ENCODE measurements at places on chromosomes 5 and 9. TPM values are rescaled to one million over a fixed set of nuclear protein-coding genes. Genes with fewer than 3 reads are reported as not detected.
A peak's percentile ranks its signal among the peaks of the same experiment; 100 is the strongest.

Gene INSL6
- total RNA-seq, result not detected

- peak; percentile 26 for DNase-seq
Measured at GRCh38 chr9:37974506-37975173, 70.7 kb upstream of the SLC25A51 start.

- no peak for DNase-seq
Measured at GRCh38 chr5:163846512-163846911, 341.1 kb downstream of the MAT2B start.

DNA sequence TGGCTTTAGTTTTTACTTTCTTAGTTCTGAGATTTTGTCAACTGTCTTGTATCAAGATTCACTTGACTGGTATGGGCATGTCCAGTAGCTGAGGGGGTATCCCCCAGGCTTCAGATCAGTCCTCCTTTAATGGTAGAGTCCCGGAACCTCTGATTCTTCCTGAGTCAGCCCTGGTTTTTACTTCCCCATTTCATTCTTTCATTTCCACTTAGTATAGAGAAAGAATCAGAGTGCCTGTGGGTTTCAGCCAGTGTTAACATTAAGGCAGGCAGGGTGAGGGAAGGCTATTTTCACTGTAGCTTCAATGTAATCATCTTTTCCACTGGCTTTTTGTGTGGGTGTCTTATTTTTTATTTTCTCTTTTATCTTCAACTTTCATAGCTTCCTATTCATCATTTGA, 8.3 kb upstream of the COMMD10 start:
- DNase-seq, result no peak

GRCh38 chr9:115640887-115641286, 512.7 kb upstream of the PAPPA start:
- DNase-seq, result no peak

- no peak for DNase-seq
Measured at GRCh38 chr5:43332401-43332800, 19.2 kb upstream of the HMGCS1 start.

GRCh38 chr9:21568484-21568883, 86.4 kb upstream of the IFNE start:
- DNase-seq, result no peak

Gene PCDHAC1
- 0.15 TPM for total RNA-seq

Gene ECSCR
- total RNA-seq, result 51.3 TPM

DNA sequence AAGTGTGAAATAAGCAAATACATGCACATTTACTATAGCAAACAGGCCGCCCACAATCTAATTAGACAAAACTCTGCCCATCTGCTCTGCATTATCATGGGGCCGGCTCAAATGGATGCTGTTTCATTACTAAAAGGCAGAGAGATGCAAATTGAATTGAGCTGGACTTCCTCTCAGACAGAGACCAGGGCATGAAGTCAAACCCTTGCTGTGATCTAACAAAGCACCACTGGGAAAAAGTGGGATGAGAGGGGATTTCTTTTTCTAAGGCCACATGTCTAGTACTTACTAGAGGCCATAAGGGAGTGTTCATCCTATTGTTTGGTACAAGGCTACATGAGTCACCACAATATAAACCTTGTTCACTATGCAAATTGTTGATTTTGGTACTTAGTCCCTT, 614.7 kb downstream of the ISL1 start:
- DNase-seq, result no peak

- no peak for DNase-seq
Measured at GRCh38 chr5:171050916-171051315, 189.1 kb downstream of the RANBP17 start.

DNA sequence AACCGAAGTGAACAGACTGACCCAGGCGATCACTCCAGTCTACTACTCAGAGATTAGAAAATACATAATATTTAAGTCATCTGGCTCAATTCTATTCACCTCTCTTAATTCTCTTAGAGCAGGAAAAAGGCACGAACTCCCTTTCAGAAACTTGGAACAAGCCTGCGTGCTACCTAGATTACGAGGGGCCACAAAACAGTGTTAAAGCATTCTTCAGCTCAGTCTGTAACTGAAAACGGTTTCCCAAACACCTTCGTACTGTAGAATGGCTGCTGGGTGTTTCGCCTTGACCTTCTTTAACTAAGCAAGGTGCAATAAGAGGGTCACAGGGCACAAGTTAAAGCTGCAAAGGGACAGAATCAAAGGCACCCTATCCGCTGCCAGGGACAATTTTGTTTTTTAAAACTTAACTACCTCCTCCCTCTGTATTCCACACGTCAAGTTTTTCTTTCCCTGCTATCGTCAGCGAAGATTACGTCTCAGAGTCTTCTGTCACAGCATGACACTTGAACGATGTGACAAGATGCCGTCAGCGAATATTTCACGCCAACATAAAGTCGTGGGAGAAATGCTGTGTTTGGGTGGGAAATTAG, 687 bp downstream of the LYSMD3 start:
- no peak for DNase-seq

Gene LYRM7
- total RNA-seq, result 12.0 TPM

Gene LRRC26
- not detected for total RNA-seq

Gene ADCY2
- 9.3 TPM for total RNA-seq

- no peak for DNase-seq
Measured at GRCh38 chr5:94009161-94009560, 267.8 kb upstream of the POU5F2 start.

GRCh38 chr5:123028222-123028621, 8.3 kb downstream of the PPIC start:
- no peak for DNase-seq

Gene RASEF
- 0.21 TPM for total RNA-seq

DNA sequence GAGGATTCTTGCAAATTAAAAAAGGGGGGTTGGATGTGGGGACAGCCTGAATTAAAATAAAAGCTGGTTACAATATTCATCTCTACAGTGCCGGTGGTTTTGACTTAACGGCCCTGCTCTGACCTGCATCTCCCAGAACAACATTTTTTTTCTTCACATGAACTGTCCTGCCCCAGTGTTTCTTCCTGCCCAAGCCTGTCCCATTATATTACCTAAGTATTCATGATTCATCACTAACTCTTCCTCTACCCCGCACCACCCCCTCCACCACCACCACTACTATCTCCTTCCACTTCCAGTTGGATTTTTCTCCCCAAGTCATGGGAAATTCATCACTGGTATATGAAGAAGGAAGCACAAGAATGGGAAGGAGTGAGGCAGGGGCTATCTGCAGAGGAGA, 90.1 kb downstream of the ZFAND5 start:
- no peak for DNase-seq

DNA sequence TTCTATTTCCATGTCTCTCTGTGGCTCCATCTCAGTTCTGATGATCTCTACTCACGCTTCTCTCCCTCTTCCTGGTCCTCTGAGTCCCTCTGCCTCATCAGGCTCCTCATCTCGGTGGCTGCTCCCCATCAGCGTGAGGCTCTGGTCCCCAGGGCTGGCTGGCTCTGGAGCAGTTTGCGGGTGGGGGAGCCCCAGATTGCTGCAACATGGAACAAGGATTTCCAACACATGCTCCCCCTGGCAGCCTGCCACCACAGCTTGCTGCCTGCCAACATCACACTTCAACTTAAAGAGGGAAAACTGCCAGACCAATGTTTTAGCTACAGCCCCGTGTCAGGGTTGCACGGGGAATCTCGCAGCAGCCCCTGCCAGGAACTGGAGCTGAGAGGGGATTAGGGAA, 77.2 kb upstream of the NEK6 start:
- DNase-seq, result peak; percentile 59

- DNase-seq, result no peak
Measured at GRCh38 chr9:95512709-95513095, 4.1 kb downstream of the PTCH1 start.

Gene SVEP1
- 120 TPM for total RNA-seq

Gene ADGRD2
- total RNA-seq, result not detected

Gene IL31RA
- total RNA-seq, result 3.7 TPM
